ENCODE measurements at places on chromosomes 2 and 18.
A peak's percentile ranks its signal among the peaks of the same experiment; 100 is the strongest.

- no peak for DNase-seq
Observed at GRCh38 chr2:98503481-98504105, 58.9 kb downstream of the INPP4A start.

DNA sequence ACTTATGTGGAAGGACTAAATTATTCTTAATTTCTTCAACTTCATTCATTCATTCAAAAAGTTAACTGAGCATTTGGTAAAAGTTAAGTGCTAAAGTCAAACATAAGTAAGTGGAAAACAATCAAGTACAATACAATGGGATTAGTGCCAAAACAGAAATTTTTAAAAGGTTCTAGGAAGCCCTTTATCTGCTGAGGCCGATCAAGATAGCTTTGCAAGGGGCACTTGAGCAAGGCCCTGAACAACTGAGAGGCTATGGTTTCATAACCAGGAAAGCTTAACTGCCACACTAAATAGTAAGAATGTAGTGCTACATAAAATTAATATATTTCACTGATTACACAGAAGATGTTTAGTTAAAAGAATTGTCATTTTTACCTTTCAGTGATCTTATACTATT is 76.5 kb downstream of the NOL10 start:
- DNase-seq, result no peak

- DNase-seq, result no peak
Observed at GRCh38 chr2:83873110-83873509, 586.0 kb downstream of the SUCLG1 start.

GRCh38 chr2:110852051-110852450 is 119.7 kb downstream of the ACOXL start:
- DNase-seq, result no peak

DNA sequence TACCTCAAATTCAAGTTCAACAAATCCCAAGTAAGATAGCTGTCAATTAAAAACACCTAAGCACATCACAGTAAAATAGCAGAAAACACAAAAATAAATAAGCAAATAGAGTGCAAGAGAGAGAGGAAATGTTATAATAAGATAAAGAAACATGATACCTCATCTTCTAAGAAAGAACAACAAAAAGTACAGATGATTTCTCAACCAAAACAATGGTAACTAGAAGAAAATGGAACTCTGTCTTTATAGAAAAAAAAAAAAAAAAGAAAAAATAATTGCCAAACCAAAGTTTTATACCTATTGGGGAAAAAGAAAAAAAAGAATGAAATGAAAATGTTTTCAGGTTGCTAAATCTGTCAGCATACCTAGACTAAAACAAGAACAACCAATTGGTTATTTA is 1253.5 kb upstream of the CDH2 start:
- DNase-seq, result no peak

DNA sequence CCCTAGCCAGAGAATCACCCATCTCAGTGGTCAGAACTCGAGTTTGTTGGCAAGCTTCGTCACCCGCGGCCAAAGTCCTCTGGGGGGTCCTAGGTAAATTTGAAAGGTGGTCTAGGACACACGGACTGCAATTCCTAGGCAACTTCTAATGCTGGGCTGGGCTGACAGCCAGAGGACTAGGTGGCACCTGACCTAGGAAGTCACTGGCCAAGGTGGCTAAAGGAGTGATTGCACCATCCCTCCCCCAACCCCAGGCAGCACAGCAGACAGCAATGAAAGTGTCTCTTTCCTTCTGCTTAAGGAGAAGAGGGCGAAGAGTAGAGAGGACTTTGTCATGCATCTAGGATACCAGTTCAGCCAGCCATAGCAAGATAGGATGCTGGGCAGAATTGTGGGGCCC is 110.9 kb downstream of the CABYR start:
- DNase-seq, result no peak

- DNase-seq, result no peak
Observed at GRCh38 chr2:31729442-31730092, 148.8 kb upstream of the SRD5A2 start.

DNA sequence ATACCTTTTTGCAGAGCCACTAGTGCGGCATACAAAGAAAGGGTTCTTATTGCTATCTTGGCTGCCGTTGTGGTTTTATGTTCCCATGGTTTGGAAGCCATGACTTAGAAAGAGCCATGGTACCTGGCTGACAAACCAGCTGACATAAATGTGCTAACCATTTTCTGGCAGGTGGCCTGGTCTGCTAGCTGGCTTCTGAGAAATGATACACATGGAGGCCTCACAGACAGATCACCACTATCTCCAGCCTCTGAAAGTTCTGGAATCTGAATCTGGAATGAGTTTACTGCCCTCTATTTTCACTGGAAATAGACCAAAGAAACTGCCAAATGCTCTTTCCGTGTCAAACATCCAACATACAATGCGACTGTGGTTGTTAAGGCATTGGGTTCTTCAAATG is 123.7 kb downstream of the QPCT start:
- DNase-seq, result no peak

GRCh38 chr2:165122521-165122920 is 81.3 kb downstream of the SCN3A start:
- no peak for DNase-seq

GRCh38 chr2:160266037-160266551 is 66.0 kb upstream of the ITGB6 start:
- DNase-seq, result no peak

- peak; percentile 60 for DNase-seq
Observed at GRCh38 chr2:46326231-46326980, 29.2 kb downstream of the EPAS1 start.

DNA sequence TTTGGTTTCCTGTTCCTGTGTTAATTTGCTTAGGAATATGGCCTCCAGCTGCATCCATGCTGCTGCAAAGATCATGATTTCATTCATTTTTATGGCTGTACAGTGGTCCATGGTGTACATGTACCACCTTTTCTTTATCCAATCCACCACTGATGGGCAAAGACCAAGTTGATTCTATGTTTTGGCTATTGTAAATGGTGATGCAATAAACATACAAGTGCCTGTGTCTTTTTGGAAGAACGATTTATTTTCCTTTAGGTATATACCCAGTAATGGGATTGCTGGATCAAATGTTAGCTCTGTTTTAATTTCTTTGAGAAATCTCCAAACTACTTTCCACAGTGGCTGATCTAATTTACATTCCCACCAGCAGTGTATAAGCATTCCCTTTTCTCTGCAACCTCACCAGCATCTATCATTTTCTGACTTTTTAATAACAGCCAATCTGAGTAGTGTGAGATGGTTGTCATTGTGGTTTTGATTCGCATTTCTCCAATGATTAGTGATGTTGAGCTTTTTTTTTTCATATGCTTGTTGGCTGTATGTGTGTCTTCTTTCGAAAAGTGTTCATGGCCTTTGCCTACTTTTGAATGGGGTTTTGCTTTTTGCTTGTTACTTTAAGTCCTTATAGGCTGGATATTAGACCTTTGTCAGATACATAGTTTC is 19.4 kb downstream of the EXOC6B start:
- DNase-seq, result no peak

DNA sequence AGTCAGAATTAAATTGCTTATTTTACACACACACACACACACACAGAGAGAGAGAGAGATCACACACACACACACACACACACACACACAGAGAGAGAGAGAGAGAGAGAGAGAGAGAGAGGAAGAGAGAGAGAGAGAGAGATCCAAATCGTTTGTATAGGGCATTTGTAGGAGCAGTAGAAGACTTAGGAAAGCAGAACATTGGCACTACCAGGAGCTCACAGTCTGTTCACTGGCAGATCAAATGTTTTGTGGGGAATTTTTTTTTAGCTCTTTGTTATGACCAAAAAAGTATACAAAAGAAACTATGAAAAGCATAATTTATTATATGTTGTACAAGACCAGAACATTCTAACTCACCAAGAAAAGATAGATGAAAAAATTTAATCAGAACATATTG is 81.8 kb downstream of the MBD5 start:
- no peak for DNase-seq

DNA sequence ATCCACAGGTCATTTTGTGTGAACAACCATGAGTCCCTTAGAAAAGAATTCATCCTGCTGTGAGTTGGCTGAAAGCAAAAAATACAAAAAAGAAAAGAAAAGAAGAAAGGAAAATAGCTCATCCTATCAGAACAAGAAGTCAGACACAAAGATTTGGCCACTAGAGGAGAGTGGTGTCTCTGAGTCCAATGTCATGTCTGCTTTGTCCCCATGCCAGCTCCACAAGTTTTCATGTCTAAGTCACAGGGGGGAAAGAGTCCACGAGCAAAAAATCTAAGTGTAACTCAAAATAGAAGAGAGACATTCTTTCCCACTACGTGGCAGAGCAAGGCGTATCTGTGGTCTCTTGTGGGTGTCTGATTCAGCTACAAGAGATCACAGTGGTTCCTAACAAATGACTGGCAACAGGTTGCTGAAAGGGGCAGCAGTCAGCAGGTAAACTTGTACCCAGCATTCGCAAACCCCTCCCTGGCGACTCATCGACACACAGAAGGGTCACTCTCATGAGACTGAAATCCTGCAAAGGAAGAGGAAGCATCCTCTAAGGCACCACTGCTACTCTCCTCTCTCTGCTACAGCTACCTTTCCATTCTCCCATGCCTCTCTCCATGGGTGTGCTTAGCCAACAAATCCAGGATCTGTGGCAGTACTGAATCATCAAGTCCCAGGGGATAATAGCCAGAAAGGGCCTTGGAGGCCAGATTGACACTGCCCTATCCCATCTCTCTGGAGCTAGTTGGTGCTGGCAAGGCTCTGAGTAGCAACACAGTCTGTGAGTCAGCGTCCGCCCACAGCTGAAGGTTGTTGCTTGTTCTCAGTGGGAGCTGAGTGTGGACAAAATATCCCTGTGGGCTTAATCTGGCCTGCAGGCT is 123.0 kb upstream of the SLC39A10 start:
- DNase-seq, result peak; percentile 32

GRCh38 chr2:221589696-221590095 is 17.6 kb upstream of the EPHA4 start:
- DNase-seq, result no peak

DNA sequence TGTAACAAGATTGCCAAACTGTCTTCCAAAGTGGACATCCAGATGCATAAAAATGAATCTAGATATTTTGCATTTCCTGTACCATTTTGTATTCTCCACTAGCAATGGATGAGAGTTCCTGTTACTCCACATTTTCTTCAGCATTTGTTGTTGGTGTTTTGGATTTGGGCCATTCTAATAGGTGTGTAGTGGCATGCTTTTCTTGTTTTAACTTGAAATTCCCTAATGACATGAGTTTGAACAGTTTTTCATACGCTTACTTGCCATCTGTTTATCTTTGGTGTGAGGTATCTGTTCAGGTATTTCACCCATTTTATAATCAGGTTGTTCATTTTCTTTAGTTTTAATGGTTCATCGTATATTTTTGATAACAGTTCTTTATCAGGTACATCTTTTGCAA is 73.9 kb downstream of the UBE2E3 start:
- DNase-seq, result no peak

- DNase-seq, result no peak
Observed at GRCh38 chr18:36889742-36890141, 60.8 kb downstream of the KIAA1328 start.

GRCh38 chr2:46893269-46893939 is 22.2 kb downstream of the MCFD2 start:
- no peak for DNase-seq

- DNase-seq, result no peak
Observed at GRCh38 chr18:21362831-21363230, 120.8 kb downstream of the GREB1L start.

DNA sequence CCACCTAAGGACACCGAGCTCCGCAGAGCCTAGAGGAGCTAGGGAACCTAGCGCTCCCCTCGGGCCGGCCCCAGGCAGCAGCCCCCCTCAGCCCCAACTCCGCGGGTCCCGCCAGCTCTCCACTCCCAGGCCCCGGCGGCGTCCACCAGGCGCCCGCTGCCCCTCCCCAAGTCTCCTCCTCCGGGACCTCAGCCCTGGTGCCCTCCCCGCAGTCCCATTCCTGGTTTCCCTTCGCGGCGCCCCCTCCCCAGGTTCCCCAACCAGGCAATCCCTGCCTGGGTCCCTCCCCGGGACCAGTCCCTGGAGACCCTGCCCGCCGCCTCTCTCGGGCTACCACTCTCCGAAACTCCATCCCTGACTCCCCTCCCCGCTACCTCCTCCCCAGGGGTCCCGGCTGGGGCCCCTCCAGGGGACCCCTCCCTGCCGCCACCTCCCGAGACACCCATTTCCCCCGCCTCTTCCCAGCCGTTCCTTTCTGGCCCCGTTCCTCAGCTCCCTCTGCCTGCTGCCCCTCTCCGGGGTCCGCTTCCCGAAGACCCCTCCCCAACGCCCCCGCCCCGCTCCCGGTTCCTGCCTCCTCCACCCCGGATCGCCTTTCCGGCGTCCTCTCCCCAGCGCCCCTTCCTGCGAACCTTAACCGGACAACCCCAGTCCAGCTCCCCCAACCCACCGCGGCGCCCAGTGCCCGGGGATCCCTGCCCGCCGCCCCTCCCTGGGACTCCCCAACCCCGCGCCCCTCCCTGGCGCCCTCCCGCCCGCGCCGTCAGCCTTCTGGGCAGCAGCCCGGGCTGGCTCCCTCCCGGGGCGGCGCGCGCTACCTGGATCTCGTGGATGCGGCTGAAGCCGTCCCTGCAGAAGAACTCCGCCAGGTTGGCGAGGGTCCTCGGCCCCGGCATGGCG is 678 bp downstream of the CYP27C1 start:
- no peak for DNase-seq

DNA sequence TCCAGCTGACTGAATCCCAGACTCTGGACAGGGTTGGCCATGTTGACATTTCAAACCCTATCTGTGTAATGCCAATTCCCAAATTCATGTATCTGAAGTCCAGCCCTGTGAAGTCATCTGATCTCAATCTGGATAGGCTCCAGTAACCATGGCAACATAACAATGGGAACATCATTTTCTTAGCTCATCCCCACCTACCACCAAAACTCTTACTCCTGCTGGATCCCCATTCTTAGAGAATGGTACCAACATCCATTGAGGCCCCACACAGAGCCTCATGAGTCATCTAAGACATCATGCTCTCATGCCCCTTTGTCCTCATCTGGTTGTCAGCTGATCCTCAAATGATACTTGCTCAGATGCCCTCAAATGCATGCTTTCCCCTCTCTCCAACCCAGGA is 58.9 kb upstream of the TEX51 start:
- DNase-seq, result no peak

- no peak for DNase-seq
Observed at GRCh38 chr18:37572736-37573135, 7.1 kb upstream of the CELF4 start.

- peak; percentile 63 for DNase-seq
Observed at GRCh38 chr2:68643011-68643873, at the start of gene PROKR1. Gene PROKR1 (plus strand): TSS chr2:68643579. CDS start chr2:68645822, 2,243 bp downstream.

DNA sequence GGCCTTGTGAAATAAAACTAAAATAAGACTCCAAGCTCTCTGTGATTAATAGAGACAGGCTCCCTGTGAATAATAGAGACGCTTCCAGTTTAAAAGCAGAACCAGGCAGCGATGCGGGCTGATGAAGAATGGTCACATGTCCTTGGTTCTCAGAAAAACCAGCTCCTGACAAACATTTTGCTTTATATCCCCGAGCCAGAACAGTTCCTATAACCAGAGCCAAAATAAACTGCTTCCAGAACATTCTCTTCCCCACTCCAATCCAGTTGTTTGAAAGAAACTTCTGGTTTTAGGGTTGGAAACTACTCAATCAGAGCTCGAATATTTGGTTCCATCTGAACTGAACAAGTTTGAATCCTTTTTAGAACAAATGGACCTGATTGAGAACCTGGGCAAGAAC is 213.7 kb downstream of the TSN start:
- DNase-seq, result no peak

All from body of pancreas (tissue), 4 donors.